ENCODE measurements at places on chromosomes 2 and 18.

- DNase-seq = no peak
These were observed 1003.7 kb upstream of the GYPC start for GRCh38 chr2:125652280-125652679.

- no peak for DNase-seq
These were observed 495 bp upstream of the ASIC4 start for GRCh38 chr2:219513787-219514186.

GRCh38 chr2:9952856-9953503 lies 1.5 kb downstream of the GRHL1 start:
- DNase-seq = no peak

DNA sequence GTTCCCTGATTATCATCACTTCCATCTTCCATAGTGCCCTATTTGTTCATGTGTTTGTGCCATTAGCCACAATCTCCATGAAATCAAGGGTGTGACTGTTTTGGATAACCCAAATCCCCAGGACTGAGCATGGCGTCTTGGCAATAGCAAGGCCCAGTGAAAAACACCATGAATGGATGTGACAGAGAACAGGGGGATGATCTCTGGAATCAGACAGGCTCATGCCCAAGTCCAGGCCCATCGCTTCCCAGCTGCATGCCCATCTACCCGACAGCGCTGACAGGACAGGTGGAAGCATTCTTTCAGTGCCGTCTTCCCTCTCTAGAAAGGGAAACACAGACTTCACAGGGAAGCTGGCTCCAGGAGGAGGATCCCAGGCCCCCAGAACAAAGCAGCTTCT lies 50.0 kb downstream of the HDLBP start:
- no peak for DNase-seq

DNA sequence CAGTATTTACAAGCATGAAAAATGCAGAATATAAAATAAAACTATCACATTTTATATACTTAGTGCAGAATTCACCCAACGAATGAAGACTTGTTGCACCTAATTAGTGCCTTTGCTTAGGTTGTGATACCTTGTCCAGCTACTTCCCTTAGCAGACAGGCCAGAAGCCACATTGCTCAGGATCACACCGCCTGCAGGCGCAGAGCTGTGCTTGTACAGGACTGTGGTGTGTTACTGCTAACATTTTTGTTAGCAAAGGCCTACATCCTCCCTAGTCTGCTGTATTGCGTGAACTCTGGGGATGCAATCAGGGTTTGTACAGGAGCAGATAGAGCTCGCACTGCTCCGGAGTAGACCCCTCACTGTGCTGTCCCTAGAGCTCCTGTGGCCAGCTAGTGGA lies 336.9 kb downstream of the CBLN2 start:
- DNase-seq = no peak

- DNase-seq = no peak
These were observed 213.4 kb upstream of the BOD1L2 start for GRCh38 chr18:56933472-56933871.

GRCh38 chr2:73063909-73064875 lies 7.3 kb downstream of the SFXN5 start:
- no peak for DNase-seq

GRCh38 chr2:23135481-23136100 lies 249.4 kb upstream of the KLHL29 start:
- peak; percentile 6 for DNase-seq

- DNase-seq = no peak
These were observed 549.0 kb upstream of the ID2 start for GRCh38 chr2:8132879-8133278.

- no peak for DNase-seq
These were observed 92.5 kb downstream of the INHBB start for GRCh38 chr2:120438301-120439066.

DNA sequence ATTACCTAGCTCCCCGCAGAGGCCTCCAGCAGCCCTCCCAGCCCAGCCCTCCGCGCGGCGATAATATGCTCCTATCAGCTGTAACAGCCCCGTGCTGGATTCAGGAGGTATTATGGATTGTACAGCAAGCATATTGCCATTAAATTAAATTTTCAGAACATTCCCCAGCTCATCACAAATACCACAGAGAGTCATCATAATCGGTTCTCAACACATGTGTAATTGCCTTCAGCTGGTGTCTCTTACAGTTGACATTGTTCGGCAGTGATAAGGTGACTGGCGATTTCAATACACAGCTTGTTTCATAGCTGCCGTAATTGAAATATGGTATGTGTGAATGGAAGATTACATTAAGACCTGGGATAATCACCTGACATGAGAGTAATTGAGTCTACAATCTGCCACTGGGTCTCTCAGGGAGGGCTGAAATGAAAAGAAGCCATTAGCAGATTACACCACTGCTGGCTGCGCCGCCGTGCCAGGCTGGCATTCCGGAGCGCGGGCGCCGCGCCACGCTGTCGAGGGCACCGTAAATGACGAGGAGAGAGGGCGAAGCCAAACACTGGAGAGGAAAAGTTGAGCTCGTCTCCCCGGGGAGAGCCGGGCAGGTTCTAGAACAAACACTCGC lies 549.4 kb upstream of the SALL3 start:
- DNase-seq = no peak

DNA sequence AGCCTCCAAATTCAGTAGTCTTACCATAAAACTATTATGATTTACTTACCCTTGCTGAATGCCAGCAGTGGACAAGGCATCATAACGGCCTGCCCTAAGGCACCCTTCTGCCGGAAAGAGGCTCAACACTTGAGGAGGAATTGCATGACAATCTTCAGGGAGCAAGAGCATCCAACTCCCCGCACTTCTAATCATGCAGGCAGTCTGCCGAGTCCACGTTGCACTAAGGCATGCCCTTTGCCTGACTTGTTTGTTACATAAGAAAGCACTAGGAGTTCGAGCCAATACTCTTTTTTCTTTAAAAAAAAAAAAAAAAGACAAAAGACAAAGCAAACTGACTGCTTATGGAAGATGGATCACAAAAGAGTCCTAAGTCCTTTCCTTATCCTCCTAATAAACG lies 17.9 kb upstream of the SPTBN1 start:
- no peak for DNase-seq

GRCh38 chr2:205747829-205748386 lies 65.6 kb downstream of the NRP2 start:
- no peak for DNase-seq

DNA sequence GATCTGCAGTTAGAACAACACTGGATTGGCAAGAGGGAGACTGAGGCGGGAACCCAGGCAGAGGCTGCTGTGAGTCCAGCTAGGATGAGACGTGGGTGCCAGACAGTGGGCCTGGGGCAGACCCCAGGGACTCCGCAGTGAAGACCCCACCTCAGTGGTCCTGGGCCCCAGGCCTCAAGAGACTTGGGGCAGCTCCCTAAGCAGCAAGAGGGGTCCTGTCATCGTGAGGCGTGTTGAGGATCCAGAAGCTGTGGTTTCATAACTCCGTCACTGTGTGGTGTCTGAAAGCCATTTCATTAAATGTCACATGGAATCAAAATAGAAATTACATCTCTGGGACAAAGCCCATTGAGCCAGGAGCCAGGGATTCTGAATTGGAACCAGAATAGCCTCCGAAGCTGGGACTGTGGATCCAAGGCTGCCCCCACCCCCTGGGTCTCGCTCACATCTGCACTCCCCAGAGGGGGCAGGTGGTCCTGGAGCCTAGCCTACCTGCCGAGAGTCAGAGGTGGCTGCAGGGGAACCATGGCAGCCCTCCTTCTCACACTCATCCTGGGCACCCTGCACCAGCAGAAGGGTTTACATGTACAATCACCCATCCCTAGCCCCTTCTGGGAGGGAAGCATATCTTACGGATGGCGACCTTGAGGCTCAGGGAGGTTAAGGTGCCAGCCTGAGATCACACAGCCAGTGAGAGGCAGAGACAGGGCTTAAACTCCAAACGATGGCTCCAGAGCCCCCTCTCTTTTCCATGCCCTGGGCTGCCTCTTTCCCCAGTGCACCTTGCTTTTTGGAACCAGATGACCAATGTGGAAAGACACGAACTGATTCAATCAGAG lies 23.2 kb downstream of the RRM2 start:
- DNase-seq = no peak

- DNase-seq = peak; percentile 96
These were observed 56.7 kb downstream of the NEMP2 start for GRCh38 chr2:190477661-190478454.

GRCh38 chr18:77870199-77870598 lies 620.6 kb downstream of the GALR1 start:
- no peak for DNase-seq

- no peak for DNase-seq
These were observed 98.2 kb upstream of the STK39 start for GRCh38 chr2:168345601-168346000.

- DNase-seq = peak; percentile 53
These were observed 7.9 kb downstream of the TMEM198 start for GRCh38 chr2:219551441-219552381.

DNA sequence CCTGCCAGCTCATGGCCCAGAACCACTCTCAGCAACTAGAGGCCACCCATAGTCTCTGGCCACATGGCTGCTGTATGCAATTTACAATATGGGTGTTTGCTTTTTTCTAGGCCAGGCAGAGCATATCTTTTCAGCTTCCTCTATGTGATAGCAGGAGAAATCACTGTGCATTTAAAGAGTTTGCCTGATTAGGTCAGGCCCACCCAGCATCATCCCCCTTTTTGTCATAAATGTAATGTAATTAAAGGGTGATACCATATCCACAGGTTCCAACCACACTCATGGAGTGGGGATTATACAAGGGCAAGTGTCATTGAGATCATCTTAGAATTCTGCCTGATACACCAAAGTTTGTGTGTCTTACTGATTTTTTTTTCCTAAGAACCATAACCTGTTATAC lies 71.7 kb upstream of the TTC21B start:
- DNase-seq = no peak

DNA sequence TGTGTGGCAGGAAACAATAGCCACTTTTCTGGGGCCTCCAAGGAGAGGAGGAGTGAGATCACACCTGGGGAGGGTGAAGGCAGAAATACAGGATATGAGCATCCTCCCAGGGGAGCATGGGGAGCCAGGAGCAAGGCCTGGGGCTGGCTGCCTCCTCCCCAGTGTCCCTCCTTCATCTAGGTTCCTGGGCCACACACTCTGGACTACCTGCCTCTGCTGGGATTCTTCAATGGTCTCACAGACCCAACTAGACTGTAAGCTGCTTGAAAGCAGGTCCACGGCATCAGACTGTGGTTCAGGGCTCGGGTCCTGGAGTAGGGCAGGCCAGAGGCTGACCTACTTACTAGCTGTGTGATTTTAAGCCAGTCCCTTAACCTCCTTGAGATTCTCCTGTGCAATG lies 94.0 kb downstream of the MCFD2 start:
- no peak for DNase-seq

- DNase-seq = no peak
These were observed 8.5 kb upstream of the NCL start for GRCh38 chr2:231472816-231473215.

- DNase-seq = no peak
These were observed 49.4 kb downstream of the SMAD7 start for GRCh38 chr18:48901145-48902022.

DNA sequence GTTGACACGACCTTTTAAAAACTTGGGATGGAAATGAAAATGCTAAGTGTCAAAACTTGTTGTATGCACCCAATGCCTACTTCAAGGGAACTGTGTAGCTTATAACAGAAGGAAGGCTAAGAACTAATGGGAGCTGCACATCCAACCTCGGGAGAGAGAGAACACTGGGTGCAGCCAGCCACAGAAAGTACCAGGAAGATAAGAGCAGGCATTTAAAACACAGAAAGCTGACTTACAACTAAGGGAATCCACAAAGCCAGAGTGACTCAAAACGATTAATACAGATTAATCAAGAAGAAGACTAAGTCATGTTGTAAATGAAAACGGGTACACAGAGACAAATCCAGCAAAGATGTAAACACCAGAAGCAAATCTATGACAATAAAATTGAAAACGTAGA lies 113.4 kb downstream of the HDAC4 start:
- no peak for DNase-seq

DNA sequence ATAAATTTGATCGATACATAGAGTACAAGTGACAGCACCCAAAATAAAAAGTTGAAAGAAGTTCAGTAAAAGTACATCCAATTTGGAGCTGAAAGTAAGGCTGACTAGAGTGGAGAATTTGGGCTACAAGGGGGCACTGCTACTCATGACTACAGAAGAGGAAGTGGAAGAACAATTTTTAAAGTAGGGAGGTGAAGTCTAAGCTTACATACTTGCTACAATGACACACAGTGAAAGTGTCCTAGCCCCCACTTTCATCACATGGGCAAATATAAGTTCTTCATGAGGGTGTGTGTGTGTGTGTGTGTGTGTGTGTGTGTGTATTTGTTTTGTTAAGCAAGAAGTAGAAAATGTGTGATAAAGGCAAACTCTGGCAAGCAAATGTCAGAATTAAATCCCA lies 45.7 kb downstream of the MAP3K2 start:
- DNase-seq = no peak

DNA sequence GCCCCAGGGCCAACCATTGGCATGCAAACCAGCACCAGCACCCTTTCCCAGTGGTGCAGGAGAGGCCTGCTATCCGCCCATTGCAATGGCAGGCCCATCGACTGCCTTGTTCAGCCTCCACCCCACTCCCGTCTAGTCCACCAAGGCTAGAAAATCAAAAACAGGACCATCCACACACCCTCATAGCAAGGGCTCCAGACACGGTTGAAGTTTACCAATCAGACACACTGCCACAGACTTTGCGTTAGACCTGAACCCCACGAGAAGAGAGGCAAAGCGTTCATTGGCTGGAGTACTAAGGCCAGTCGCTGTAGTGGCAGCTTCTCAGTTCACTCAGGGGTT lies 95.3 kb upstream of the TEX51 start:
- DNase-seq = no peak

DNA sequence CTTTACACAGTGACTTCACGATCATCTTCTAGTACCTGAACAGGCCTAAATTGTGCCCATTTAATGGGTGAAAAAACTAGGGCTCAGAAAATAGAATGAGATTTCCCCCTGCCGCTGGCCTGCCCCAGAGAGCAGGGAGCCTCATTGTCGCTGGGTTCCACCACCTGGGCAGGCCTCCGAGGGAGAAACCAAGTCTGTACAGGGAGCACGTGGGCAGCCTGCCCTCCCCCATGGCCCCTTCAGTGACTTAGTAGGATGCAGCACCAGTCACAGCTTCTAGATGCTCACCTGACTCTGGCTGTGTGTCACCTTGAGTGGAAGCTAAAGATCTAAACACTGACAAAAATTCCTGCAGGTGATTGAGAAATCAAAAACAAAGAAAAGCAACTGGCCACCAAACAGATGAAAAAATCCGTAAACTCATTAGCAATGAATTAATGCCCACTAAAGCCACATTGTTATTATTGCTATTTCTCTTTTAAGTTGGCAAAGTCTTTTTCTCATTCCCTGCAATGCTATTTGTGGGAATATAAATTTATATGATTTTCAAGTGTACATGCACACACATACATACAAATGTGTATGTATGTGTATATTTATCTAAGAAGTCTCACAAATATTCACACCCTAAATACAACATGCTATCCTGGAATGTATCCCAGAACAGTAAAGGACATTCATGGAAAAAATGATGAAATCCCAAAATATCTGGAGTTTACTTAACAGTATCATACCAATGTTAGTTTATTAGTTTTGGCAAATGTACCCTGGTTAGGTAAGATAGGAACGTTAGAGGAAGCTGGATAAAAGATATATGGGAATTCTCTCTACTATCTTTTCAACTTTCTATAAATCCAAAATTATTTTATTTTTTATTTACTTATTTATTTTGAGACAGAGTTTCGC lies 18.7 kb upstream of the ASPRV1 start:
- DNase-seq = no peak

Measured in G401 (cell line).